ENCODE measurements at places on chromosomes 2 and 18.

DNA sequence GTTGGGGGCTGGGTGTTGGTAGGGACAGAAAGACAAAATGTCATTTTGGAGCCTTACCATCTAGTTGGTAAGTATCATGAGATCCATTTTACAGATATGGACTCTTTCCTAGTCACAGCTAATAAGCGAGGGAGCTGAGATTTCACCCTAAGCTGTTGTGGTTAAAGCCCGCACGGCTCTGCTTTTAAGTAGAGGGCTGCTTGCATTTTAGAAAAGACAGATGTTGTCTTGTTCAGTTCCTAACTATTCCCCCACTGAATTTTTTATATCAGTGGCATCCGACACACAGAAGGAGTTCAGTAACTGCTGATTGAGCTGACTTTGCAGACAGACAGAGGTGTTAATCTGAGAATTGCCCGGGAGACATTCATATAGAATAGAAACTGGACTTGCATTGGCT lies 3.7 kb downstream of the QPCT start:
- no peak for DNase-seq

- no peak for DNase-seq
Measured at GRCh38 chr18:67319109-67319508, 197.4 kb downstream of the DSEL start.

- DNase-seq, result no peak
Measured at GRCh38 chr2:42931818-42932195, 139.4 kb upstream of the HAAO start.

DNA sequence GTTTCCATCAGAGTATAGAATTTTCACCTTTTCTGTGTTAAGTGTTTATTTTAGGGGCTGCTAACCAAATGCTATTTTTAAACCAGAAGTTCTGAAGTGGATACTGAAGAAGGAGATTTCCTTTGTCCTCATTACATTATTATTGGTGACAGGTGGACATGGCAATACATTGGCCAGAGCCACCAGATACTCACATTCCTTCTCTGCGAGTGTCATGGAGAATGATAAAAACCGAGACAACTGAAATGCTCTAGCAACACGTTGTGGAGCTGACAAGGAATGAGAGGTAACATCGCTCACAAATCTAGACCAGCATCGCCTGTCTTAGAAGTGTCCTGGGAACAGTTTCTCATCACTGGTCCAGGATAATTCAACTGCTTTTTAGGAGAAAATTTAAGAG lies 241.2 kb downstream of the IRS1 start:
- no peak for DNase-seq

GRCh38 chr2:14996351-14997014 lies 364.0 kb downstream of the LRATD1 start:
- no peak for DNase-seq

GRCh38 chr2:16177671-16178180 lies 237.4 kb downstream of the MYCN start:
- DNase-seq, result no peak

GRCh38 chr2:63903003-63903402 lies 61.3 kb downstream of the UGP2 start:
- no peak for DNase-seq

- DNase-seq, result no peak
Measured at GRCh38 chr2:81835321-81836000, 1530.9 kb upstream of the LRRTM1 start.

GRCh38 chr2:119846021-119846420 lies 86.3 kb downstream of the PTPN4 start:
- DNase-seq, result no peak

DNA sequence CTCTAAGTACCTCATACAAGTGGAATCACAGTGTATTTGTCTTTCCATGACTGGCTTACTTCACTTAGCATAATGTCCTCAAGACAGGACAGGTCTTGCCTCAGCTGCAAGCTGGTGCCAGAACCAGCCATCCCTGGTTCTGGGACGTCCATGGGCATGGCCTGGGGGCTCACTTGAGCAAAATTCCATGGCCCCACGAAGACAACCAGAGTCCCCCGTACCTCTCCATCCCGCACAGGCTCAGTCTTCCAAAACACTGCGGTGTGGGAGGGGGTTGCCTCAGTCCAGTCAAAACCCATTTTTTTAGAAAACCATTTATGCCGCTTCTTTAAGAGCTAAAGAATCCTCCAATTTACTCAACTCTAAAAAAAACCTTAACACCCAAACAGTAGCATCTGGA lies 21.7 kb upstream of the CABLES1 start:
- DNase-seq, result no peak

- peak; percentile 35 for DNase-seq
Measured at GRCh38 chr2:110732422-110733413, at the start of gene ACOXL. Gene ACOXL, plus strand, starts transcription at chr2:110732573. Its CDS starts 35,817 bp downstream, at chr2:110768390.

DNA sequence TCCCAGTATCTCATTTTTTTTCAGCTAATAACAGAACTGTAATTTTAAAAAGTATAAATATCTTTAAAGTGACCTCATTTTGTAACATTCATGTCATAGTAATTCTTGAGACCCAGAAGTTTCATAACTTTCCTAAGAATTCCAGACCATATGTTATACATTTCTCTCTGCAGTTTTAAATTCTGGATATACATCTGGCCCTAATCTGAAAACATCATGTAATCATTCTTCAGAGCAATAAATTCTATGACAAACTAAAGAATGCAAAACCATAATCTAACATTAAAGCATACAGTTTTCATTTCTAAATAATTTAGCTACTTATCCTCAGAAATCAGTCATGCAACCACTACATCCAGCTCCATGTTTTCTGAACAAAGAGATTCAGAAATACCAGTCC lies 198.3 kb upstream of the SLC35G4 start:
- no peak for DNase-seq

DNA sequence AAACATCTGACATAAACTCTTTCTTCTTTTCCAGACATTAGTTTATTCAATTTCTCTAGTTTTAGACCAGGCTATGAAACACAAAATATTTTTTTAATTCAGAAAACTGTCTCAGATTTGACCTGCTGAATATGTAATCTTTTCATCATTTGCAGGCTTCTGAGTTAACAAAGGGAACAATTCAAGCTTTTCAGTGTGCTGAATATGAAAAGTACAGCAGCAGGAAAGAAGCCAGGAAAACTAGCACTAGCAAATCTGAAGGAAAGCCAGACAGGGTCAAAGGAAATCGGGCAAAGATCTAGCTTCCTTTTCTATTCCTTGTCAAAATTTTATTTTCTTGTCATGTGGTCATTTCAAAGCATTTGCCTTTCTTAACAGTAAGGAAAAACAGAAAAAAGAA lies 35.3 kb downstream of the ACVR1C start:
- no peak for DNase-seq

GRCh38 chr2:217972490-217972889 lies 30.3 kb downstream of the TNS1 start:
- DNase-seq, result no peak

- no peak for DNase-seq
Measured at GRCh38 chr2:80531319-80531718, 226.8 kb upstream of the LRRTM1 start.

GRCh38 chr2:108933691-108934117 lies 55.3 kb downstream of the EDAR start:
- no peak for DNase-seq

DNA sequence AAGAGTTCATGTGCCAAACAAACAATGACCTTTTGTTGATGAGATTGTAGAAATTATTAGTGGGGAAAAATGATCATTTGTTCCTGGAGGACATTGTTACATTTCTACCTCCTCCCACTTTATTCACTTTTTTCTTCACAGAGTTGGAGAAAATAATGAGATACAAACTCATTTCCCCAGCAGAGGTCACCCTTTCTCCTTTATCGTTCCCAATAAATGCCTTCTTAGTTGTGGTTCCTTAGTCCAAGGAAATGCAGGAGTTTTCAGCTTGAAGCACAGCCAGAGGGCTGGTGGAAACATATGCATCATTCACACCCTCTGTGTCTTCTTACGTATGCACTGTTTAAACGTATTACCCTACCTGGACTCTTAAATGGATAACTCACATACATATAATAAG lies 108.8 kb downstream of the SLC4A3 start:
- DNase-seq, result peak; percentile 13

- DNase-seq, result no peak
Measured at GRCh38 chr2:46535360-46535759, 56.0 kb downstream of the TMEM247 start.

GRCh38 chr18:7921938-7922587 lies 354.9 kb downstream of the PTPRM start:
- DNase-seq, result no peak

DNA sequence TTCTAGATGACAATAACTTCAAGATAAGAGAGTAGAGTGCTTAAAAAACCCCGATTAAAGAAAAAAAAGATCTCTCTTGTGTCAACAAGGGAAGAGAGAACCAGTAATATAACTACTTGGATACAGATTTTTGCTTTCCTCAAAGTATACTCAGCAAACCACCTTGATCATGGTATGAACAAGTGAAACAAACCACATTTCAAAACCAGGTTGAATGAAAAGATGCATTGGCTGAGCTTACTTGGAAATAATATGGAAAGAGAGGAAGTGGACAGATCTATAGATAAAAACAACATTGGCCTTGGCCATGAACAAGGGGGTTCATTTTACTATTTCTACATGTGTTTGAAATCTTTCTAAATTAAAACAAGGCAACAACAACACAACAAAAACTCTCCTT lies 50.1 kb downstream of the ATP8B1 start:
- DNase-seq, result no peak

GRCh38 chr2:232532419-232532818 lies 6.5 kb downstream of the CHRND start:
- no peak for DNase-seq

- peak; percentile 11 for DNase-seq
Measured at GRCh38 chr2:68799140-68800026, 64.8 kb downstream of the ARHGAP25 start.

DNA sequence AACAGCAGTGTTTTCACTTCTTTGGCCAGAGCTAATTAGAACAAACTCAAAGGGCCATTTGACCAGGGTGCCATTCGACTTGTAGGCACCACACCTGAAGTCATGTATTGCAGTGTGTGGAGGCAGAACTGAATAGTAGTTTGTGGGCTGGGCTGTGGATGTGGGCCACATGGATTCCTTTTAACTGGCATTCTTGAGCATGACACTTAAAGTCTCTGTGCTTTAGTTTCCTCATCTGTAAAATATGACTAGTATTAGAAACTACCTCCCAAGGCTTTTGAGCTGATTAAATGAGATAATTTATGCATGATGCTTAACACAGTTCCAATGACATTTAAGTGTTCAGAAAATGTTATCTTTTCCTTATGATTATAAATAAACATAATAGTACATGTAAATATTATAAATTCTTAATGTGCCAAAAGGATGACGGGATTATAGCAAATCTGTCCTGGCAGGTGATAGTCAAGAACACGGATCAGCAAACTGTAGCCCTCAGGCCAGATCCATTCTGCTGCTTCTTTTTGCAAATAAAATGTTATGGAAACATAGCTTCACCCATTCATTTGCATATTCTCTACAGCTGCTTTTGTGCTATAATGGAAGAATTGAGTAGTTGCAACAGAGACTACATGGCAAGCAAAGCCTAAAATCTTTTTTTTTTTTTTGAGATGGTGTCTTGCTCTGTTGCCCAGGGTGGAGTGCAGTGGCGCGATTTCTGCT lies 36.3 kb upstream of the CCDC68 start:
- no peak for DNase-seq

- no peak for DNase-seq
Measured at GRCh38 chr2:113918229-113918628, 28.3 kb downstream of the ACTR3 start.

GRCh38 chr2:220191031-220191430 lies 563.6 kb downstream of the SLC4A3 start:
- no peak for DNase-seq

- DNase-seq, result no peak
Measured at GRCh38 chr2:239278941-239279365, 121.9 kb downstream of the HDAC4 start.

DNA sequence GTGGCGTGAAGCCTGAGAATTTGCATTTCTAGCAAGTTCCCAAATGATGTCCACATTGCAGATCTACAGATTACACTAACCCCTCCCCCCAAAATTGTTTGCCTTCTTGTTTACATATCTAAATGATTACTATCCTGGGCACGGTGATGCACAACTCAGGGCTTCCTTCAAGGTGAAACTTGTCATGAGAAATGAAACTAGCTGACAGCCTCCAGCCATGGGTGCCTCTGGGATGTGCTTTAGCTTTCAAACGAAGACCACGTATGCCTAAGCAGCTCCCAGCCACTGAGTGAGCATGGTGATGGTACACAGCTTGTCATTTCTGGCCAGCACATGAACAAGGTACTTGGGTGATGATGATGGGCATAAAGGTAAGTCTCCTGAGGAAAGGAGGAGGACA lies 464.8 kb upstream of the DDX18 start:
- no peak for DNase-seq

DNA sequence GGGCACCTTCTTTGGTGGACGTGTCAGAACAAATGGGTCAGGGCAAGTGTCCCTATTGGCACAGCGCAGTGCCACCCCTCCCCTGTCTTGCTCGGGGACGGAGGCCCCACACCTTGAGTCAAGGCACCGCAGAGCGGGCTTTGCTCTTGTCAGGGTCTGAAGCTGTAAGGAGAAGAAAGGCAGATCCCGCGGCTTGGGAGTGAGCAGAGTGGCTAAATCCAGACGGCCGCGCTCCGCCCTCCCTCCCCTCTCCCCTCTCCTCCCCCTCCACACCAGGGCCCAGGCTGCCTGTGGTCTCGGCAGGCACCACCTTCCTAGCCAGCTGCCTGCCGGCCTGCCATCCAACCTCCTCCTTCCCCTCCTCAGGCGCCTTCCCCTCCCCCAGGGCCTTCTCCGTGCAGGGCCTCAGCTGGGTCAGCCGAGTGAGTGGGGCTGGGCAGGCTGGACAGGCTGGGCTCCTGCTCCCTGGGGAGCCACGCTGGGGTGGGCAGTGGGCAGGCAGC lies 25.8 kb downstream of the SPEG start:
- no peak for DNase-seq

DNA sequence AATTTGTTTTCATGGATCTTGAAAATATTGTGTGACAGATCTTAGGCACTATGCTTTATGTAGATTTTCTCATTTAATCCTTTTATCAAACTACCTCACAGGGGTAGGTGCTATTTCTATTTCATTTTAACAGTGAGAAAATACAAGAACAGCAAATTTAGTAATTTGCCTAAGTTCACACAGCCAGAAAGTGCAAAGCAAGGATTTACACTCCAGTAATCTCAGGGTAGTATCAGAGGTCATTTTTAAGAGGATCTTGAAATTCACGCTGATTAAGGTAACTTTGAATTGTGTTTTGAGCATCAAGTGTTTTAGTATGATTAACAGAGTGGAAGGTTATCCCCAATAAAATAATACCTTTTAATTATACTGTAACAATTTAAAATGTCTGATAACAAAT lies 10.1 kb upstream of the KCNJ3 start:
- DNase-seq, result no peak

- no peak for DNase-seq
Measured at GRCh38 chr2:99710721-99711120, 220.9 kb upstream of the REV1 start.

GRCh38 chr18:37571266-37571665 lies 5.7 kb upstream of the CELF4 start:
- DNase-seq, result no peak

DNA sequence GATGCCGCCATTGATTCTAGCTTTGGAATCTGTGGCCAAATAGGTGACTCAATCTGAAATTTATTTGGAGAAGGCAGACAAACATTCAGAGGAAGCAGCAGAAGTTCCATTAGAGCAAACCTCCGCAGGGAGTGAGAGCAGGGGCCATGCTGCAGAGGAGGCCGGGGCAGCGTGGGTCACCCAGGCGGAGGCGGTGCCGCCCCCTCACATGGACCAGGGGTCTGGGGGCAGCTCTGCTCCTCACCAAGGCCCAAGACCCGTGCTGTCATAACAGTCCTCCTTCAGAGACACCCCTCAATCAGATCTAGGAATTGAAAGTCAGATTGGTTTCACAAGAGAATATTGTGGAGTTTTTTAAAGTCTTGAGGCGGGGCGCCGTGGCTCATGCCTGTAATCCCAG lies 92.4 kb downstream of the GBX2 start:
- DNase-seq, result no peak
